T-helper 1 cell (primary cell): ENCODE measurements at places on chromosomes 11 and 22.

GRCh38 chr11:102936864-102937509, 18.5 kb downstream of the MMP13 start:
- no peak for DNase-seq

DNA sequence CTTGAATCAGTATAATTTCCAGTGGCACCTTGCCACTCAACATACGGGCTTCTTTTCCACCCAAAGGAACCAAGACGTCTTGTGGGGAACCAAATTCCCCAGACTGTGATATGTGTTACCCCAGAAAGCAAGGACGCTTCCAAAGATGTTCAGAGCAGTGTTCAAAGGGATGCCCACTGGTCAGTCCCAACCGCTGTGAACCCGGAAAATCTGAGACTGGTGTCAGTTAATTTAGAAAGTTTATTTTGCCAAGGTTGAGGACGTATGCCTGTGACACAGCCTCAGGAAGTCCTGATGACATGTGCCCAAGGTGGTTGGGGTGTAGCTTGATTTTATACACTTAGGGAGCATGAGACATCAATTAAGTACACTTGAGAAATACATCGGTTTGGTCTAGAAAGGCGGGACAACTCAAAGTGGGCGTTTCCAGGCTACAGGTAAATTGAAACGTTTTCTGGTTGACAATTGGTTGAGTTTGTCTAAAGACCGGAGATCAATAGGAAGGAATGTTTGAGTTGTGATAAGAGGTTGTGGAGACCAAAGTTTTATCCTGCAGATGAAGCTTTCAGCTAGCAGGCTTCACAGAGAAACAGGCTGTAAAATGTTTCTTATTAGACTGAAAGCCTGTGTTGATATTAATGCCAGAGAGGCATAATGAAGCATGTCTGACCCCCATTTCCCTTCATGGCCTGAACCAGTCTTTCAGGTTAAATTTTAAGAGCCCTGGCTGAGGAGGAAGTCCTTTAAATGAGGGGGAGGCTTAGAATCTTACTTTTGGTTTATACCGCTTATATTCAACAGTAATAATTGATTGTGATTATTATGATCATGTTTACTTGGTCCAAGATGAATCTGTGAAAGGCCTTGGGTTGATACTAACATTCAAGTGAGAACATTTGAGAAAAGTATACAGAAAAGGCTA, 6.8 kb downstream of the APOL3 start:
- DNase-seq, result no peak

- no peak for DNase-seq
These were observed 110.0 kb downstream of the TIMP3 start for GRCh38 chr22:32911503-32911902.

DNA sequence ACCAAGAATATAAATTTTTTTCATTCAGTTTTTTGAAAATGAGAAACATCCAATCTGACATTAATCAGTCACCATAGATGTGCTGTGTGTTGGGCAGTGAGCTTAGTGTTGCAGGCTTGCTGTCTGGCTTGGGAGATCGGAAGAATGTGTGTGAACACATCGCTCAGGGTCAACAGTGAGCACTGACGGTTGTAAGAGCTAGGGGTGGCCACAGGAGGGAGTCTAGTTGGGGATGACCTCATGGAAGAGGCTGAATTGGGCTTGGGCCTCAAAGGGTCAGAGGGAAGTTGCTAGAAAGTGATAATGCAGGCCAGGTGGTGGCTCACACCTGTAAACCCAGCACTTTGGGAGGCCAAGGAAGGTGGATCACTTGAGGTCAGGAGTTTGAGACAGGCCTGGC, 375.4 kb downstream of the DDX10 start:
- no peak for DNase-seq

- DNase-seq, result no peak
These were observed 54.7 kb downstream of the ABTB2 start for GRCh38 chr11:34303028-34303570.

- DNase-seq, result no peak
These were observed 54.8 kb upstream of the CEP295 start for GRCh38 chr11:93606721-93607120.

- no peak for DNase-seq
These were observed 7.3 kb upstream of the MCAM start for GRCh38 chr11:119324189-119324588.

GRCh38 chr11:121071846-121072450, 29.1 kb upstream of the TECTA start:
- DNase-seq, result no peak

- no peak for DNase-seq
These were observed 37.6 kb upstream of the SYT13 start for GRCh38 chr11:45323601-45324249.

- DNase-seq, result peak; percentile 88
These were observed 39.5 kb downstream of the TP53I11 start for GRCh38 chr11:44911029-44911814.

DNA sequence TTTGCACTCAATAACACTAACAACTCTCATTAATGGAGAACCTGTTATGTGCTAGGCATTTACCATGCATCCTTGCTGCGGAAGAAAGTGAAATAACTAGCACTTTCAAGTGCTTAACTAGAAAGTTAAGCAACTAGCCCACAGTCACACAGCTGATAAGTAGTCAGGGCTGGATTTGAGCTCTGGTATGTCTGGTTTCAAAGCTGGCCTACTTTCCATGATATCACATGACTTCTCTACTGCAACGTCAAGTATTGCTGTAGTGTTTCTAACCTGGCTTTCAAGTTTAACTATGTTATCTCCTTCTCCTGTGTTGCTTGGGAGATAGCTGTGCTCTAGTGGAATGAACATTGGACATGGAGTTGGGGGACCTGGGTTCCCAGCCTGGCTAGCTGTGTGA, 12.1 kb downstream of the SLC15A3 start:
- no peak for DNase-seq

DNA sequence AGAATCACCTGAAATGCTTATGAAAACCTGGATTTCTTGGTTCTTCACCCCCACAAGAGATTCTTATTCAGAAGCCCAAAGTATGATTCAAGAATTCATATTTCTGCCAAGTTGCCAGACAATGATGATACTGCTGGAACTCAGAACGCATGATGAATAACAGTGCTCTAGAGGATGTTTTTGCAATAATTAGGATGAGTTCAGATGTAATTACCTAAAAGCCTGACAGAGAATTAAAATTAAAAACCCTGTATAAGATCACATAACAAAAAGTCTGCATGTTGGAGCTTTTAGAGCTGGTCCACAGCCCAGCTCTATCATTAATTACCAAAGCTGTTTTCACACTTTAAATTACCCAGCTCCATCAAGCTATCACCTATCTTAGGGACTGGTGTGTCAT, 211.8 kb downstream of the LUZP2 start:
- DNase-seq, result no peak

GRCh38 chr11:35101223-35101622, 37.7 kb upstream of the CD44 start:
- no peak for DNase-seq

DNA sequence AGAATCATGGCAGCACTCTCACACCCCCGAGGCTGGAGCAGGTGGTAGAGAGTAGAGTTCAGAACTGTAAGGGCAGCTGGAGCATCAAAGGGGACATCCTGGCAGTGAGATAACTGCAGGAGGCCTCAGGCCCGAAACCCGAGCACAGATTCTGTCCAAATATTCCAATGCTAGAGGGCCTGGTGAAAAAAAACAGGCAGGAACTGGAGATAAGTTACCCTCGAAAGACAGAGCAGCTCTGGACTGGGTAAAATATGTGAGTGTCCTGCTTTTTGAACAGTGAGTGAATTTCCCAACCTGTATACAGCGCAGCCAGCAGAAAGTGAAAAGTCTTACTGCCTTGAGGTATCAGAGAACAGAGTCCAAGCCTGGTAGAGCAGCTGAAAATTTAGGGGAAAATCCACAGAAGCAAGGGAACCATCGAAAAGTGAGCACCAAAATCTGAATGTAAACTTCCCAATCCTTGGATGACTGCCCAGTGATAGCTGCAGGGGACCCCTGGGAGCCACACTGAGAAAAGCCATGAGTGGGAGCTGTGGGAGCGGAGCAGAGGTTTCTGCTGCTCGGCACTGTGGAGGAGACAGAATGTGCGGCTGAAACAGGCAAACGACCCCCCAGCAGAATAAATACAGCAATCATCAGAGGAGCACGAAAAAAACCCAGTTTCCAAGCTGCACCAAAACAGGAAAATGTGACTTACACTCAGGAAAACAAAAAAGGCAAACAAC, 50.6 kb downstream of the WNT11 start:
- no peak for DNase-seq

GRCh38 chr11:5486421-5486820, 2.1 kb upstream of the OR52D1 start:
- DNase-seq, result no peak

GRCh38 chr11:79060081-79060953, 380.5 kb downstream of the TENM4 start:
- no peak for DNase-seq

GRCh38 chr11:1770528-1770927, 6.8 kb upstream of the CTSD start:
- DNase-seq, result no peak

DNA sequence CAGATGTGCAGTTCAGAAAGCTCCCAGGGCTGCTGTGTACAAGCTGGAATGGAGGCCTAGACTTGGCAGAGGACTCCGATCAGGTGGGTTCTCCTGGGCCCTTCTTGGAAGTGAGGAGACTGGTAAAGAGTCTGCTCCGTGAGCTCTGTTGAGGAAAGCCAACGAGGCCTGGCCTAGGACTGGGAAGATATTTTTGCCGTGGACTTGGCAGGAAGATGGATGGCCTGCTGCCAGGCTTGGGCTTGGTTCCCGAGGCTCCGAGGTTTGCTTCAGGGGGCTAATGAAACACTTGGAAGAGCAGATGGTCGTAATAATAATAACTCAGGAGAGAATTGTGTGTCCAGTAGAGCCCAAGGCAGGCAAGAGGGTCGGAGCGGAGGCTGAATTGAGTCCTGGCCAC, 3.9 kb downstream of the GALR3 start:
- DNase-seq, result no peak

DNA sequence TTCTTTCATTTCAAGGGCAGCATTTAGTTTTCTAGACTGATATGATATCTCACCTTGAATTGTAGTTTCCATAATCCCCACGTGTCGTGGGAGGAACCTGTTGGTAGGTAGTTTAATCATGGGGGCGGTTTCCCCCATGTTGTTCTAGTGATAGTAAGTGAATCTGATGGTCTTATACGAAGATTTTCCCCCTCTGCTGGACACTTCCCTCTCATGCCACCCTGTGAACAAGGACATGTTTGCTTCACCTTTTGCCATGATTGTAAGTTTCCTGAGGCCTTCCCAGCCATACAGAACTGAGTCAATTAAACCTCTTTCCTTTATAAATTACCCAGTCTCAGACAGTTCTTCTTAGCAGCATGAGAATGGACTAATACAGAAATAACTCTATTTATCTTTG, 851.1 kb upstream of the FAT3 start:
- no peak for DNase-seq

DNA sequence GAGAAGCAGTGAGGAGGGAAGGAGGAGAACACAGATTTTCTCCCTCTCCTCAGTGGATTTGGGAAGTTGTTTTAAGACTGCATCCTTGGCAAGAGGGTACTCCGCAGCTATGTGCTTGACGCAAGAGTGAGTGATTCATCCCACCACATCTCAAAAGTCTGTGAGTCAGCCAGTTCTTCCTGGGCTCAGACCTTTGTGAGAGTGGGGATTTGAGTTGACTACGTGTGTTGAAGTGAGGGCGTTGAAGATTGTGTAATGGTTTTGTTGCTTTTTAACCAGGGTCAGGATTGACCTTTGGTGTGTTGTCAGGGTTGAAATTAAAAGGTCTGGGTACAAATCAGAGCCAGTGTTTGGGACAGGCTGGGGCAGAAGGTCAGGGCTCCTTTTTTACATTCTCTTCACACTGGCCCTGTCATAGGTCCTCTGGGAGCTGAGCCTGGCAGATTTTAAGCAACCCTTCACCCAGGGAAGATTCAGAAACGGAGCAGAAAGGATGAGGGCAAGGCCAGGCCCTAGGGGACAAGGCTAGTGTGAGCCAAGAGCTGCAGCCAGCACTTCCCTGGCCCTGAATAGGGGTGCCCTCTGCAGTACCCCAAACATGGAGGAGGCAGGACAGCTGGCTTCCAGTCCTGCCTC, 4.2 kb upstream of the C11orf86 start:
- no peak for DNase-seq

DNA sequence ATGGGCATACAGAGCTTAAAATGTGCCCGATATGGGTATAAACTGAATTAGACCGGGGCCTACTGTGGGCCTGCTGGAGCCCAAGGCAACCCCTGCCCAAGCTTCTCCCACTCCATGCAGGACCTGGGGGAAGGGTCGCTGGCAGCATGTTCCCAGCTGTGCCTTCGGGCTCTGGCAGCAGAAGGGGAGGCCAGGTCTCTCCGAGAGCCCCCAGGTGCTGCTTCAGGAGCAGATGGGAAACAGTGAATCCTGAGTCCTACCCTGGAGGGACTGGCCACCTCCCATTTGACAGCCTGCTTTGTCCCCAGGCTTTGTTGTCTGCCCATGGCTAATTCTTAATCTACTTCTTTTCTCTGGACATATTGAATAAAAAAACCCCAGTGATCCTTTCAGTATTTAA, 315.6 kb upstream of the B3GAT1 start:
- no peak for DNase-seq

- no peak for DNase-seq
These were observed 42.1 kb downstream of the NCAPD3 start for GRCh38 chr11:134181707-134182106.

DNA sequence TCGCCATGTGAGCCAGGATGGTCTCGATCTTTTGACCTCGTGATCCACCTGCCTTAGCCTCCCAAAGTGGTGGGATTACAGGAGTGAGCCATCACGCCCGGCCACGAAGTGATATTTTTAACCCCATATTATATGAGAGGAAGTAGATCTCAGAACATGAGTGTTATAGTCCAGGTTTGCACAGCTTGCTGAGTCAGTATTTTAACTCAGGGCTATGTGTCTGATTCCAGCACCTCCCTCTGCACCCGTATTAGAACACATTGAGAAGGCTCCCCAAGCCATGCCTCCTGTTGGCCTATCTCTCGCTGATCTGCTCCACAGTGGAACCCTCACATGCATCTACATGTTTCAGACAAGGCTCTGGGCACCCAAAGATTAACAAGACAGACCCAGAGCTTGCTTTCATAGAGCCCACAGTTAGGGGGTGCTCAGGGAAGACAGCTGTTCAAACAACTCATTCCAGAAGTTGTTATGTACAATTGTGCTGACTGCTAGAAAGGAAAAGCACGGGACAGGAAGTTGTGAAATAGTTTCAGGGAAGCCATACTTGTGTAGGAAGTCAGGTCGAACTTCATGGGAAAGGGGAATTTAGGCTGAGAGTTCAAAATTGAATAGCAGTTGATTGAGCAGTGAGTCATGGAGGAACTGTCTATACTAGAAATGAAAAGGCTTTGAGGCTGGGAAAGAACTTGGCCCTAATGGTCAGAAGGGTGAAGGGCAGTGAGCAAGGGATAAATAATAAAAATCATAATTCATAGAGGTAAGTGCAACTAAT, 49.3 kb upstream of the CLPB start:
- DNase-seq, result no peak

- no peak for DNase-seq
These were observed 12.1 kb downstream of the ACP2 start for GRCh38 chr11:47236482-47236881.

DNA sequence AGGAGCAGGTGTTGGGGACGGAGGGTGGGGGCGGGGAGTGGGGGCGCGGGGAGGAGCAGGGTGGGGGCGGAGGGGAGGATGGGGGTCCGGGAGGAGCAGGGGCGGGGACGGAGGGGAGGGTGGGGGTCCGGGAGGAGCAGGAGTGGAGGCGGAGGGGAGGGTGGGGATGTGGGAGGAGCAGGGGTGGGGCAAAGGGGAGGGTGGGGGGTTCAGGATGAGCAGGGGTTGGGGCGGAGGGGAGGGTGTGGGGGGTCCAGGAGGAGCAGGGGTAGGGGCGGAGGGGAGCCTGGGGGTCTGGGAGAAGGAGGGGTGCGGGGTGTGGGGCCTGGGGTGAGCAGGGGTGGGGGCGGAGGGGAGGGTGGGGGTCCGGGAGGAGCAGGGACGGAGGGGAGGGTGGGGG, 17.1 kb downstream of the CRELD2 start:
- DNase-seq, result peak; percentile 23
